ENCODE measurements at places on chromosomes 16 and 17.
A peak's percentile ranks its signal among the peaks of the same experiment; 100 is the strongest.

DNA sequence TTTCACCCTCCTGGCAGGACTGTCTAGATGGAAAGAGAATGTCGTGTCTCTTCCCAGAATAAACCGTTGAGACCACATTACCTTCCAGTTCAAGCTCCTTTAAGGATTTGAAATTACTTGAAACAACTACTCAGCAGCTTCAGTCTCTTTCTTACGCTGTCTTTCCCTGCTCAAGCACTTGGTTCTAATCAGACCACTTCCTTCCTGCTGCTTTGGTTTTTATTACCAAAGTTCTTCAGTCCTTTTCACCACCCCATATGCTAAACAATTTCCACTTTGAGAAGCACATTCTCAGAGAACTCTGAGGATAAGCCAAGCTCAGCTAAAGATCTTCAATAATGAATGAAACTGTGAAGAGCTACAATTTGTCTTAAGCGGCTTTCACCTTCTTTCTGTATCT is 105.4 kb downstream of the STX8 start:
- no peak for DNase-seq

DNA sequence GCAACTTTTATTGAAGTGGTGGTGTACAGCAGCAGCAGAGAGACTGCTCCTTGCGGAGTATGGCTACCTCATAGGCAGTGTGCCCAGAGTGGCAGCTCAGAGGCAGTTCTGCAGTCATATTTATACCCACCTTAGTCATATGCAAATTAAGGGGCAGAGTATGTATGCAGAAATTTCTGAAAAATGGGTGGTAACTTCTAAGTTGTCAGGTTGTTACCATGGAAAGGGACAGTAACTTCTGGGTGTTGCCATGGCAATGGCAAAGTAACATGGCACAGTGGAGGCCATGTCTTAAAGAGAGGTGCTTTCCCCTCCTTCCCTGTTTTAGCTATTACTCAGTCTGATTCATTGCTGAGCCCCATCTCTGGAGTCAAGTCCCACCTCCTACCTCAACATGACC is 53.4 kb downstream of the MEOX1 start:
- DNase-seq, result no peak

GRCh38 chr17:17120701-17121100 is 78.4 kb downstream of the MPRIP start:
- DNase-seq, result no peak

- no peak for DNase-seq
Observed at GRCh38 chr16:22424161-22424937, 49.9 kb upstream of the CDR2 start.

DNA sequence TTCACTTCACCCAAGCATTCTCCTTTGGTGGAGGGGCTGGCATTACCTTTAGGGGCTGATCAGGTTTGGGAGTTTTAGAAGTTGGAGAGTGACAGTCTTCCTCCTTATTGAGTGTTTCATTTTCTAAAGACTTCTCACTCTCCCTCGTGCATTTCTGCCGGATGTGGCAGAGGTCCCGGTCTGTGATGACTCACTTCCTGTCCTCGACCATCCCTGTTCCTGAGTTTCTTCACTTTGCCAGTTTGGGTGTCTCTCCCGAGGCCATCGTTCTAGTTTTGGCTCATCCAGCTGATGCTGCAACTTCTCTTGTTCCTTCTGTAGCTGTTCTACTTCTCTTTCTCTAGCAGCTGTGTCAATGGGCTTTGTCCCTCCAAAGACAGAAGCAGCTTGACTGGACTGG is 104.3 kb downstream of the PHKB start:
- no peak for DNase-seq

- DNase-seq, result no peak
Observed at GRCh38 chr16:50731130-50731988, 10.5 kb upstream of the CYLD start.

- no peak for DNase-seq
Observed at GRCh38 chr17:67992548-67993152, 3.6 kb downstream of the C17orf58 start.

- no peak for DNase-seq
Observed at GRCh38 chr17:80478487-80479245, 2.3 kb upstream of the NPTX1 start.

- DNase-seq, result no peak
Observed at GRCh38 chr17:915538-916201, 63.9 kb downstream of the NXN start.

- peak; percentile 89 for DNase-seq
Observed at GRCh38 chr17:61410141-61411010, 10.7 kb downstream of the TBX2 start.

DNA sequence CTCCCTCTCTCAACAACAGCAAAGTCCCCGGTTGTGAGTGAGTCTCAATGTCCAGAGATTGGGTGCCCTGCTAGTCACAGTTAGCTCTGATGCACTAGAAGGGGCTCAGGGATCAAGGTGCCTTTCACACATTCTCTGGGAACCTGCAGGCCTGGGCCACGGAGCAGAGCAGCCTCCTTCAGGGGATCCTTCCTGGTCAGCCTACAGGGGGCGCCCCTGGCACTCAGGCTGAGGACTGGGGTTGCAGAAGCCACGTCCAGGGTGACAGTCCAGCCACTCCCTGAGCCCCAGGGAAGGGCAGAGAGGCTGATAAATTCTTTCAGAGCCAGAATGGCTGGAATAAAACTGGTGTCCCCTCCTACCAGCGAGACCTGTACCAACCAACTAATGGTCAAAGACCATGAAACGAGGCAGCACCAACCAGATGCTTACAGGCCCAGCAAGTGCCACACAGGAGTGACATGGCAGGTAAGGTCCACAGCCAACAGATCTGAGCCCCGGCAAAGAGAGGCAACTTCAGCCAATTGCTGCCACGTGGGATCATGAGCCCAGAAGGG is 43.5 kb downstream of the ST3GAL2 start:
- peak; percentile 81 for DNase-seq

- no peak for DNase-seq
Observed at GRCh38 chr16:57822018-57822553, 19.8 kb upstream of the KIFC3 start.

DNA sequence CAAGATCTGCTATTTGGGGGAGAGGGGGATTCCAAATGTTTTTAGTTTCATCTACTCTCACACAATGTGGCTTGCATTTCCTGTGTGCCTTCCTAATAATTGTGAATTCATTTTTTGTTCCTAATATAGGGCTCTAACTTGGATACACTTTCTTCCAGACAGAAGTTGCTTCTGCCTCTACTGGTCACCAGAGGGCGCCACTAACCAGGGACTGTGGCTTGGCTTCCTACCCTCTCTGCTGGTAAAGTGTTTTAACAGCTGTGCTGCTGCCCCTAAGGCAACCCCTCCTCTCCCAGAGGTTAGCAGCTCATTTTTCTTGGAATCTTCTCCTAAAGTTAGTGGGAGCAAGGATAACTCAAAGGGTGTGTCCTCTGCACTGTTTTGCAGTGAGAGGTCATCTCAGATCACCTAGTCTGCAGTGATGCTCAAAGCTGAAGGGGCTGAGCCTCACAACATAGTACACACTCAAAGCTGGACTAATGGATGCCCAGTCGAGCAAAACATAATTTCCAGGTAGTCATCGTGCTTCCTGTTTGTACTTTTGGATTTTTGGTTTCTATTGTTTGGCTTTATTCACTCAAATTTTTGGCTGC is 5.0 kb upstream of the PRSS54 start:
- no peak for DNase-seq

- DNase-seq, result no peak
Observed at GRCh38 chr16:17367923-17368322, 102.8 kb downstream of the XYLT1 start.

DNA sequence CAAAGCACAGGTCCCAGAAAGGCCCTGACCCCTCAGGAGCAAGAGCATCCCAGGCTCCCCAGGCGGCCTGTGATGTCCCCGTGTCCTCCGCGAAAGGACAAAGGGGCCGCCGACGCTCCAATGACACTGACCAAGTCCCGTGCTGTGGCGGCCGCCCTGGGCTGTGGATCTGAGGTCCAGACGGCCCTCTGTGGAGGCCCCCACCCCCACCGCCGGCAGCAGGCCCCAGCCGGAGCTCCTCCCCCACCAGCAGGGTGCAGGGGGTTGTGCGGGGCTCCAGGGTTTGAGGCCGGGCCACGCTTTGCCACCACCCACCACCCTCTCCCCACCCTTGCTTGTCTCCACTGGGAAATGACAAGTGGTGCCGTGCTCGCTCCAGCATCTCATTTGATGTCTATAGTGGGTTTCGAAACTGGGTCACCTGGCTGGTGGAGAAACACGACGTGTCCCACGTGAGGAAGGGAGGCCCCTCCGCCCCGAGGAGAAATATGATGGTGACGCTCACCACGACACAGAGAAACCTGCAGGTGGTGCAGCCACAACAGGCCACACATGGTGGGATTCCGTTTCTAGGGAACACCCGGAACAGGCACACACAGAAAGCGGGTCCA is 31.2 kb upstream of the ZNF469 start:
- no peak for DNase-seq

DNA sequence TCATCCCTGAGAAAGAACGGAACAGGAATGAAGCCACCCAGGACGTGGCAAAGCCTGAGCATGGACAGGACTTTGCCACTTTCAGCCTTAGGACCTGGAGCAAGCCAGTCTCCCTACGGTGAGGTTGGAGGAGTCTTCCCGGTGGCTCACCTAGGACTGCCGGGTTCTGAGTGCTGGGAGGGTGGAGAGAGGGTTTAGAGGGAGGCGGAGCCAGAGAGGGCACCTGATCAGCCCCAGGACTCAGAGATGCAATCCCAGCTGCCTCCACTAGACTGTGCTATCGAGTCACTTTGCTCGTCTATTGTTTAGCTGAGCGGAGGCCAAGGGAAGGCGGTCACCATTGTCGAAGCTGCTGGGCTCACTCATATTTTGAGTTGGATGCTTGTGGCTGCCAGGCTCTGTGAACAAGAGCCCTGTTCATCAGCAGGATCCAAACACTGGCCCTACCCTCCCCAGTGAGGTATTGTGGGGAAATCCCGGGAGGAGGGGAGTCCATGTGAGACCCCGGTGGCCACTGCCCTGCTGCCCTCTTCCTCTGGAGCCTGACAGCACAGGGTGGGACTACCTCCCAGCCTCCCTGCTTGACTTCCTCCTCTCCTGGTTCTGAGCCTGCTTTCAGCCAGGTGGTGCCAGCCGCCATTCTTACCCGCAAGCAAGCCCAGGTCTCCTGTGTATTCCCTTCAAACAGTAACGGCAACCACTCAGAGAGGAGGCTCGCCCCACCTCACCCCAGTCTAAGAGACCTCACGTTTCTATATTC is 7.0 kb downstream of the KRT14 start:
- DNase-seq, result peak; percentile 70

DNA sequence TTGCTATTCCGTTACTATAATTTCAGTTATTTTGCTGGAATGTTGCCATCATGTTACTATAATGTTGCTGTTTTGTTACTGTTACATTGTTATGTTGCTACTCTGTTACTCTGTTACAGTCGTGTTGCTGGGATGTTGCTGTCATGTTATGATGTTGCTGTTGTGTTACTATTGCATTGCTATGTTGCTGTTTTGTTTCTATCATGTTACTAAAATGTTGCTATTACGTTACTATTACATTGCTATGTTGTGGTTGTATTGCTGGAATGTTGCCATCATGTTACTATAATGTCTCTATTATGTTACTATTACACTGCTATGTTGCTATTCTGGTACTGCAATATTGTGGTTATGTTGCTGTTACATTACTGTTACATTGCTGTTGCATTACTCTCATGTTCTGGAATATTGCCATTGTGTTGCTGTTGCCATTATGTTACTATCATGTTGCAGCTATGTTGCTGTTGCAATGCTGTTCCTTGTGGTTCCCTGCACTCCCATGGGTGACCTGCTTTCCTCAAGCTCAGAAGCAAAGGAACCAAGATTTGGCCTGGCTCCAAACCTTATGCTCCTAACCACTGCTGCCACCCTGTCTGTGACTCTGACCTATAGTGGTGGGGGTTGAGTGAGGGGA is 64.4 kb downstream of the ABCC6 start:
- no peak for DNase-seq

DNA sequence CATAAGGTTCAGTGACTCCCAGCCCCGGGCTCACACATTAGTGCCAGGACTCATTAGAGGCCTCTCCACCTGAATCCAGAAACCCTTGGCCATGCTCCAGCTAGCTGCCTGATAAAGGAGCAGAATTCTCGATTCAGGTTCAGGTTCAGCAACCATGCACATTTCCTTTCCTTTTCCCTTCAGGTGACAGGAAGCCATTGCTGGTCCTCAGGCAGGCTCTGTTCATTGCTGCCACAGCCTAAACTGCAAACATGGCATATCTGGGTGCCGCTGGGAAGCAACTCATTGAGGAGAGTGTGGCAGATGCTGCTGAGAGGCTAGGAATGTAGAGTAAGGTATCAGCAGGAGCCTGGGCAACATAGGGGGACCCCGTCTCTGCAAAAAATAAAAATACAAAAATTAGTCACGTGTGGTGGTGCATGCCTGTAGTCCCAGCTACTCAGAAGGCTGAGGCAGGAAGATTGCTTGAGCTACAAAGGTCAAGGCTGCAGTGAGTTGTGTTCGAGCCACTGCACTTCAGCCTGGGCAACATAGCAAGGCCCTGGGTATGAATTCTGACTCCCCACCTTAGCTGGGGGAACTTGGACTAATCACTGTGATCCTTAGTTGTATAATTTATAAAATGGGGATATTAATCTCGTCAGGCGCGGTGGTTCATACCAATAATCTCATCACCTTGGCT is 28.7 kb downstream of the ARL4D start:
- no peak for DNase-seq

DNA sequence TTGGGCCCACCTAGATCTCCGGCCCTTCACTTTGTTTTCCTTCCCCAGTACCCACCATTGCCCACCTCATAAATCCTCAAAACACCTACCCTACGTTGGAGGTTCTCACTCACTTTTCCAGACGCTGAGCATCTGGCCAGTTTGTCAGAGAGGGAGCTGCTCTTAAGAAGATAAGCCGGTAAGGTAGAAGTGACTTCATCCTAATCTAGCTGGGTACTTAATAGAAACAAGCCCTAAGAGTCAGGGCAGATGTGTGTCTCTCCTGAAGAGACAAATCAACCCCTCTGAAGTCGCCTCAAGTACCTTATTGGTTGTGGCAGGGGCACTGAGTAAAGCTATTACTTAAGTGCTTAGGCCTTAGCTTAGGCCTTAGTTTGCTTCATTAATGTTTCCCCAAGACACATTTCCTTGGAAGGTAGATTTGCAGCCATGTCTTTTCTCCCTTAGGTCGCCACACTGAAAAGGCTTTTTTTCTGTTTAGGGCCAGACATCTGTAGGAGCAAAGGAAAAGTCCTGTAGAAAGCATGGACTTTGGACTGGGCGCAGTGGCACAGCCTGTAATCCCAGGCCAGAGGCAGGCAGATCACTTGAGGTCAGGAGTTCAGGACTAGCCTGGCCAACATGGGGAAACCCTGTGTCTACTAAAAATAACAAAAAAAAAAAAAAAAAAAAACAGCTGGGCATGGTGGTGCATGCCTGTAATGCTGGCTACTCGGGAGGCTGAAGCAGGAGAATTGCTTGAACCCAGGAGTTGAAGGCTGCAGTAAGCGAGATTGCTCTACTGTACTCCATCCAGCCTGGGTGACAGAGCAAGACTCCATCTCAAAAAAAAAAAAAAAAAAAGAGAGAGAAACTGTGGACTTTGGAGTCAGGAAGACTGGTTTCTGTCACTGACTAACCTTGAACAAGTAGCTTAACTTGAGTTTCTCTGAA is 1.0 kb downstream of the TACO1 start:
- DNase-seq, result no peak
